ENCODE measurements at places on chromosomes 6 and 20. TPM values are rescaled to one million over a fixed set of nuclear protein-coding genes. Genes with fewer than 3 reads are reported as not detected.

- no peak for DNase-seq
Measured at GRCh38 chr6:27879837-27880236, 32.4 kb downstream of the OR2B2 start.

- DNase-seq = no peak
Measured at GRCh38 chr6:79438030-79438429, 99.2 kb downstream of the LCA5 start.

- DNase-seq = no peak
Measured at GRCh38 chr20:48772183-48772976, 55.4 kb downstream of the PREX1 start.

Gene CGA
- total RNA-seq = not detected

Gene GPSM3
- 5.9 TPM for total RNA-seq

DNA sequence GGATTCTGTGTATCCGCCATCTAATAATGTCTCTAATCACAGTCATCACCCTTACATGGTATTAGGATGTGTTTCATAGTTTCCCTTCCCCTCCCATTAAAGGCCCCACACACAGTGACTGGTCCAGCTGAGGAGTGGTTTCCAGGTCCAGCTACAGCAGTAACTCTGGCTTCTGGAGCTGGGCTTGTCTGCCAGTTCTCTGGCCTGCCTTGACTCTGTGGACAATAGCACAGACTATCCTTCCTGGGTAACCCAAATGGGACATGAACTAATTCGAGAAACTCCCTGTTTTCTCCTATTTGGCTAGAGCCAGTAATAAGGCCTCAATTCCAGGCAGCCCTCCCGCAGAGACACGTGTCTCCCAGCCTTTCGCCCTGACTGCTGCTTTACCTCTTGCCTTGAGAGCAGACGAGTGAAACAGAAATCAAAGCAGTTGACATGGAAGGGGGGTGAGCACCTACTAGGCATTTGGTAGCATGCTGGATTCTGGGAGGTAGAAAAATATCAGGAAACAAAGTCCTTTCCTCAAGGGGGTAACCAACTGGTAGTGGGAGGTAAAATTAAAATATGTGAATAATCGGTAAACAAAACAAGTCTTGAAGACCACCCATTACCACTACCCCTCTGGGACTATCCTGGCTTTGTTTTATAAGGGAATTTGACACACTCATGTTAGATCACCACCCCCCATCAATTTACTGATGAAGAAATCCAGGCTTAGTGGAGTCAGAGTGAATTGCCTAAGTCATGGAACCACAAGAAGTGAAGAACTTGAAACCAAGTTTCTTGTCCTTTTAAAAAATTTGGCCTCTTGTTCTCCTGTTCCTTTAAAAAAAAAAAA, 1.2 kb downstream of the TRAF3IP2 start:
- peak; percentile 34 for DNase-seq

GRCh38 chr6:6703699-6704098, 115.2 kb downstream of the LY86 start:
- DNase-seq = no peak

GRCh38 chr6:154569156-154569862, 58.8 kb upstream of the CNKSR3 start:
- DNase-seq = no peak

Gene CLPSL2
- total RNA-seq = not detected

Gene MCHR2
- not detected for total RNA-seq

GRCh38 chr20:45347936-45348778, at the start of gene SDC4:
SDC4 (minus strand) TSS chr20:45348424; CDS start chr20:45348384, 40 bp downstream.
- peak; percentile 68 for DNase-seq

Gene NRN1
- 1.1 TPM for total RNA-seq

- no peak for DNase-seq
Measured at GRCh38 chr6:135053406-135053805, 1.2 kb downstream of the HBS1L start.

- no peak for DNase-seq
Measured at GRCh38 chr6:84314377-84314898, 87.0 kb upstream of the CEP162 start.

DNA sequence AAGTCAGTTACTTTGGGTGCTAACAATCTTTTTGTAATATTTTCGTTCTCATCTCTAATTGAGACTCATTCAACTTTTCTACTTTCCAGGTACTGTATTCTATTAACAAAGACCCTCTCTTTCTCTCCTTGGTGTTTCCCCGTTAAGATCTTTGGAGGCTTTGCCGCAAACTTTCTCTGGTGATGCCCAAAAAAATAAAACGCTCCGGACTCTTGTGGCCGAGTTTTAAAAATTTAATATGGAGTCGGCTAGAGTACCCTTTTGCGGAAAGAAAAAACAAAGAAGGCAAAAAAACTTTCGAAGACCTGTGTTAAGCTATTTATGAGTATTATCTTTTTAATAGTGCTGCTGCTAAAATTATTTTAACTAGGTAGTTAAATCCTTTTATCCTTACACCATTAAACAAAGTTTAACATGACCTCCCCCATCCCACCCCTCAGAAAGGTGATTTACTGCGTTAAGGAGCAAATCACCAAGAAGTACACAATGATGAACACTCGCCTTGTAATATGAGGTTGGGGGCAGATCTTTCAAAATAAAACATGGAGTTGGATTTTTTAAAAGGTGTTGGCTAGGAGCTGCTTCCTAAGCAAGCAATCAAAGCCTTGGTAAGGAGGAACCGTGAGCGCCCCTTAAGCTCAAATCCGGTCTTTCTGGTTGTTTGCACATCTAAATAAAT, 10.0 kb downstream of the SIM1 start:
- DNase-seq = no peak

All from prostate gland (tissue), 2 donors.